ENCODE measurements at places on chromosomes 6 and 20.
A peak's percentile ranks its signal among the peaks of the same experiment; 100 is the strongest.

- no peak for DNase-seq
These were observed 3.8 kb downstream of the MTCL3 start for GRCh38 chr6:127515234-127515793.

DNA sequence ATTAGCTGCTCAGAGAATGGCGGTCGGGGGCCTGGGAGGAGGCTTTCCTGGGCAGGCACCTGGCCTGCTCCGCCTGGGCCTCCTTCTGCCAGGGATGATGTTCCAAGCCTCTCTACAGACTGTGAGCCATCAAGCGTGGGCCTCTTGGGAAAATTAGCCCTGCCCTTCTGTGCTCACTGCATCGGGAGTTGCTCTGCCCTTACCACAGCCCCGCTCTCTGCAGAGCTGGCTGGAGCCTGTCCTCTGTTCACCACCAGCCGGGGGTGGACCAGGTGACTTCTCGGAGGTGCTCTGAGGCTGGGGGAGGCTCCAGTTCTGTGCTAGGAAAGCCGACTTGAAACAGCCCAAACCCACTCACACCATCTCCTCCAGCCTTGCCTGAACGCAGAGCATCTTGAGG lies 24.2 kb downstream of the MDGA1 start:
- DNase-seq, result no peak

DNA sequence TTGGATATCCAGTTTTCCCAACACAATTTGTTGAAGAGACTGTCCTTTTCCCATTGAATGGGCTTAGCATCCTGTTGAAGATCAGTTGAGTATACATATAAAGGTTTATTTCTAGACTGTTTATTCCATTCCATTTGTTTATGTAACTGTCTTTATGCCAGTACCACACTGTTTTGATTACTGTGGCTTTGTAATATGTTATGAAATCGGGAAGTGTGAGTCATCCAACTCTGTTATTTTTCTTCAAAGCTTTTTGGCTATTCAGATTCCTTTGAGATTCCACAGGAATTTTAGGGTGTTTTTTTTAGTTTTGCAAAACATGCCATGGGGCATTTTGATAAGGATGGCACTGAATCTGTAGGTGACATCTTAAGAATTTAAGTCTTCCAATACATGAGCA lies 188.3 kb downstream of the BMP7 start:
- DNase-seq, result no peak

GRCh38 chr20:59835057-59835447 lies 98.4 kb downstream of the SYCP2 start:
- DNase-seq, result no peak

DNA sequence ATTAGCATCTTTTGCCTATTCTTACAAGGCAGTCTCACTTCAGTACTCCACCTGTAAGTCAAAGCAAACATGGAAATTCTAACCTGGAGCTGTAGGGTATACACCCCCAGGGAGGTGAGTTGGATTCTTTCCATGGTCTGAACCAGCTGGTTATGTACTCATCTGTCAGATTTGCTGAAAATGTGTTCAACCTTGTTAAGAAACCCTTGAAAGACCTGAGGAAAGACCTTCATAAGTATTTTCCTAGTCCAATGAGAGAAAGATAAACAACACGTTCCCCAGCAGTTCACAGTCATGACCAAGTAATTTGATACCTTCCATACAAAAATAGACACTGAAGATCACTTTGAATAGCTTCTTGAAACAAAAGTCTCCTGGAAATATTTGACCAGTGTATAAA lies 42.5 kb downstream of the ID4 start:
- DNase-seq, result no peak

DNA sequence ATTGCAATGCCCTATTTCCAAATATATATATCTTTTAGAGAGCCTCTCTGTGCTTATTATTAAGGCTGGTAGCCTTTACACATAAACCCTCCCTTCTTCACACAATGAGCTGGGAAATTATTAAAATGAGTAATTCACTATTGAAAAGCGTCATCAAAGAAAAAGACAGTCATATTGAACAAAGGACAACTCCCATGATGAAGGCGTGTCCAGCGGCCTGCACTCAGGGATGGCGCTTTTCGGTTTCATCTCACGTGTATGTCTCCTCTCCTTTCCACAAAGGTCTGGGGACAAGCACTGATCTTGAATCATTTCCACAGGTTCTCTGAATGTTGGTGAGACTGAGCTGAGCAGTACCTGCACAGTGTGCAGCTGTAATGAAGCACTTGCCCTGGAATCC lies 3.5 kb downstream of the SERPINB9 start:
- no peak for DNase-seq

DNA sequence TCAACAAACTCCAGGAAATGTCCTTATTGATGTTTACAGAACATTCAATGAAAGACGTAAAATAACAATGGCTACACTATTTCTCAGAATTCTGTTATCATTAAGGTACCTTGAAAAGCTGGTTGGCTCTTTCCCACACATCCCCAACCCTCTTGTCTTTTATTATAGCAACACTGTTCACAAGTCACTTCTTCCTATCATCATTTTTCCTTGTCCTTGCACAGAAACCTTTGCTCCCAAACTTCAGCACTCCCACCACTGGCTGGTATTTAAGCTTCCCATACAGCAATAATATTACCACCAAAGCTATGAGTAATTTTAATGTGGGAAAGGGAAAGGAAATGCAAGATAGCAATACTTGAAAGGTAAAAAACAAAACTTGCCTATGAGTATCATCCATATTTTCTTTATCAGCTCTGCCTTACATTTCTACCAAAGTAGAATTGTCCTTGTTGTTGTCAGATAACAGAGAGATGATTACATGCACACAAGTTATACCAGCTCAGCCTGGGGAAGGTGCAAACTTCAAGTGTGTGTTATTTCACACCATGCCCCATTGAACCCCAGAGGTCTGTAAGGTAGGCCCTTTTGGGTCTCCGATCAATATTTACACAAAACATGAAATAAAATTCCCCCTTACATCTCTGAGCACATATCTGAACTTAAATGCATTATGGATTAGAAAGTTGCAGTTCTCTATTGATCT lies 32.2 kb downstream of the ARHGAP18 start:
- DNase-seq, result no peak

GRCh38 chr6:149363154-149363553 lies 36.9 kb upstream of the SUMO4 start:
- no peak for DNase-seq

- DNase-seq, result no peak
These were observed 8.6 kb upstream of the LBP start for GRCh38 chr20:38337561-38338140.

DNA sequence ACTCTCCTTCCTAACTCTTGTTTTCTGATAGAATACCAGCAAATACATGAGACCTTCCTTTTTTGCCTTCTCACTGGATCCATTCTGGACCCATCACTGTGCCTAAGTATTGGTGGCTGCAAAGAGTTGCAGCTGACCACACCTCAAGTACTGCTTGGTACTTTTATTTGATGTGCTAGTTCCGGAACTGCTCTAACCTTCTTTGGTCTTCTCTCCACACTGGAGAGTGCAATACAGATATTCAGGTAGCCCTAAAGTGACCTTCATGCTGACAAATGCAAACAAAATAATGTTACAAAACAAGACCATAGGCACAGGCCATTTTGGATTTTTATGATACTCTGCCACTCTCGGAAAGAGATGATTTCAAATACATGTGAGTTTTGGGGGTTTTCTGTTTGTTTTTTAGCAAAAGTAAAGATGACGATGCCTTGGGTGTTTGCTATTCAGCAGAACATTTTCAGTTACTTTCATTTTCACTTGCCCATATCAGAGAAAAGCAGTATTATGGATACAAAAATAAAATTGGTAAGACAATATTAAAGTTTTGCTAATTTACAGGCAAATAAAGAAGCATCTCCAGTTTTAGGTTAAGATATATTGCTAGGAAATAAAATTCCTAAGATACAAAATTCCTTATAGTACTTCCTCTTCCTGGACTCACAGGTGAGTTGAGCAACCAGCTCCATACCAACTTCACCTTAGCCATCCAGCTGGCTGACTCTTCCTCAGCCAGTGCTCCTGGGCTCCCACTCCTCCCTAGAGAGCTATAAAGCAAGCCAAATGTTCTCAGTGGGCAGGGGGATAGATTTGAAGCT lies 42.0 kb downstream of the PTPRK start:
- no peak for DNase-seq

- peak; percentile 62 for DNase-seq
These were observed 8.0 kb upstream of the RTF2 start for GRCh38 chr20:56460459-56460858.

DNA sequence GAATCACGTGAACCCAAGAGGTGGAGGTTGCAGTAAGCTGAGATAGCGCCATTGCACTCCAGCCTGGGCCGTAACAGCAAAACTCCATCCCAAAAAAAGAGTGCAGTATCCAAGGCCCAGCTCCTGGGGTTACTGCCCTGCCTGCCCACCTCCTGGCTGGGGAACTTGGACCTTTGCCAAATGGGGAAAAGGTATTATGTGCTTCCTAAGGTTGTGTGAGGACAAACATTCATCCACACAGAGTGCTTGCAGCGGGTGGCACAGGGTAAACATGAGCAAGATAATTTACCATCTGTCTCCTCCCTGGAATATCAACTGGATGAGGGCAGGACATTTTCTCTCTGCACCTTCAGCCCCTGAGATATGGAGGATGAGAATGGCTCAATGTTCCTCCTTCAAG lies 94.9 kb upstream of the POPDC3 start:
- DNase-seq, result no peak

DNA sequence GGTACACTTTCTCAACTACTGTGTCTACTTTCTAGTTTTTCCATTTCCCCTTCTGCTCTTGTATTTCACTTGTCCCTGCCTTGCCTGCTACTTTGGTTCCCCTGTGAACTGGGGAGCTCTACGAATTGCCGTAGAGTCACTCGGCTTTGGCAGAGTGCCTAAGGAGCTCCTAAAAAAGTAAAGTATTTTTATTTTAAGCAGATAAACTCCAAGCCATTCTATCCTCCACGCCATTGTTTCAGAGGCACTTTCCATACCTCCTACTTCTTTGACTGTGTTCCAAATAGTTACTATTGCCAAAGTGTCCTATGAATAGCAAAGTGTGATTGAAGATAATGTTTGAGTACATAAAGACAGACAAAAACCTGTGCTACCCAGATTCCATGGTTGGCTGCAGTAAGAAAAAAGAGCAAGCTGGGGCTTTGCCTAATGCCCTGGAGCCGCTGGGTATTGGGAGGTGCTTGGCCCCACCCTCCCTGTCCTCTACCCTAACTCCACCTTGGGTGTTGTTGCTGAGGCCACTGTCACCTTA lies 5.1 kb upstream of the MBOAT1 start:
- no peak for DNase-seq

- no peak for DNase-seq
These were observed 986.3 kb downstream of the TFAP2A start for GRCh38 chr6:9428421-9429172.

- no peak for DNase-seq
These were observed 127.8 kb downstream of the LRRC1 start for GRCh38 chr6:53922539-53922981.

- DNase-seq, result no peak
These were observed 228.1 kb upstream of the CST7 start for GRCh38 chr20:24720957-24721356.

- DNase-seq, result no peak
These were observed 294.7 kb downstream of the PTPRT start for GRCh38 chr20:42895020-42895419.

GRCh38 chr6:89644864-89645263 lies 6.3 kb upstream of the LYRM2 start:
- DNase-seq, result no peak

DNA sequence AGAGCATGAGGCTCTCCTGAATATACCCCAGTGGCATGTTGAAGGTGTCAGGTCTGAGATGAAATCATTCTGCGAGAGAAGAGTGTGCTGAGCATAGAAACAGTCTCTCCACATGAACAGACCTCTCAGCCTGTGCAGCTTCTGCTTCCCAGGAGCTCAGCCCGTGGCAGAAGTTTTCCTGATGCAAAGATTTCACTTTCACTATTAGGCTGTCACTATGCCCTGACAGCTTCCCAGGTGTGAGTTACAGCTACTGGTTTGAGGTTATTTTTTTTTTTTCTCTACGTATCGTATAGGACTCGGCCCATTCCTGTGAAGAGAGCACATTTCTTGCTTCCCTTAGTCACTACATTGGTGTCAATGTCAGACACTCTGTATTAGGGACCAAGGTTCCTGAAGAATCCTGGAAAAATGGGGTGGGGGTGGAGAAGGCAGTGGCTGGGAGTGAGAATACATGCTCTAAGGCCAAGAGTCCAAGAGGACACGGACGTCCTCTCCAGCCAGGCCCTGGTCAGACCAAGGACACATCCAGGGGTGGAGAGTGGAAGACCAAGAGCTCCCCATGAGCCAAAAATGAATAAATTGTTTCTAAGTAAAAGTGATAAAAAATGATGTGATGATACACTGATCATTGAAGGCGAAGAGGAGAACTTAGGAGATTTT lies 121.2 kb upstream of the AKAP12 start:
- DNase-seq, result no peak

DNA sequence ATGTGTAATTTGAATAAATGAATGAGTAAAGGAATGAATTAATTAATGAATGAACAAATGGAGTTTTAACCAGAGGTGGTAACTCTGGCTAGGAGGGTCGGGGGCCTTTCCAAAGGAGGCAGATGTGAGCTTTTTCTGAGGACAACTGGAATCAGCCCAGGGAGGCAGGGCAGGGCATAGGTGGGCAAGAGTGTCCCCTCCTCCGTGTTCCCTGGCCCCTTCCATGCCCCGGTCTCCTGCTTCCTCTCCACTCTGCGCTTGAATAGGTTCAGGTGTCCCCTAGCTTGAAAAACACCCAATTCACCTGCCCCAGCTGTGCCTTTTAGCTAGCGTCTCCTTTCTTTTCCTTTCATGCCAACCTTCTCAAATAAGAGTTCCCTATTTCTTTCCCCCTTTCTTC lies 473.1 kb downstream of the CDH26 start:
- DNase-seq, result no peak

DNA sequence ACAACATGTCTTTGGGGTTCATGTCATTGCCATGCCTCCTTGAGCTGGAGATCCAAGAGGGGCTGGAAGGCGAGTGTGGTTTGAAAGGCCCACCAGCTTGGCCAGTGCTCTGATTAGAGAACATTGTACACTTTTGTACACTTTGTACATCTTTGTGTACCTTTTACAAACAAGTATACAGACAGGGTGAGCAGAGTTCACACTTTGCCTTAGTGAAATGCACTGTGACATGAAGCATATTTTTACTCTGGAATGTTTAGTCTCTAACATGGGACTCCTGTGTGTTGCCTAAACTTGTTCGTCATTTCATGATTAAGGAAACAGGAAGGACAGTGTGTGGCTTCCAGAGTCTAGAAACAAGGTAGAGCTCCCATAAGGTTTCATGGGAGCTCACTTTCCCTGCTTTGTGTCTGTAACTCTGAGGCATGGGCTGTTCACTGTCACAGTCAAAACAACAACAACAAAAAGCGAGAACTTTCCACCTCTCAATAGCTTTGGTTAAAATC lies 225.8 kb upstream of the SOX4 start:
- DNase-seq, result no peak

- no peak for DNase-seq
These were observed 106.3 kb downstream of the STXBP5 start for GRCh38 chr6:147310521-147310920.

- no peak for DNase-seq
These were observed 364.3 kb upstream of the HS3ST5 start for GRCh38 chr6:114707081-114707620.
